ENCODE measurements at places on chromosomes 12 and 14.

DNA sequence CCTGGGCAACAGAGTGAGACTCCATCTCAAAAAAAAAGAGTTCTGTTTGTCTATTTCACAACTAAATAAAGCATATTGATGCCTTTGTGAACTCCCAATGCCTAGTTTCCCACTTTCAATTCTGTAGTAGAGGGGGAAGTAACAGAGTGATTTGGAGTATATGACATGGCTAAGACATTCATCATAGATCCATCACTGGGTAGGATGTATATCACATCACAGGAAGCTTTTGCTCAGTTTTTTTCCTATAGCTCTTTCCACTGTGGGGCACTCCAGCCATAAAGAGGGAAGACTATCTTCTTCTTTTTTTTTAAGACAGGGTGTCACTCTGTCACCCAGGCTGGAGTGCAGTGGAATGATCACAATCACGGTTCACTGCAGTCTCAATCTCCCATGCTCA is 154.0 kb upstream of the BCL2L14 start:
- no peak for DNase-seq

- DNase-seq = no peak
Measured at GRCh38 chr12:6200256-6201212, at the start of gene CD9. Gene CD9, plus strand, starts transcription at chr12:6200400. Its CDS starts 100 bp downstream, at chr12:6200500.

- DNase-seq = no peak
Measured at GRCh38 chr12:9731393-9731792, 1.5 kb downstream of the CLECL1 start.

DNA sequence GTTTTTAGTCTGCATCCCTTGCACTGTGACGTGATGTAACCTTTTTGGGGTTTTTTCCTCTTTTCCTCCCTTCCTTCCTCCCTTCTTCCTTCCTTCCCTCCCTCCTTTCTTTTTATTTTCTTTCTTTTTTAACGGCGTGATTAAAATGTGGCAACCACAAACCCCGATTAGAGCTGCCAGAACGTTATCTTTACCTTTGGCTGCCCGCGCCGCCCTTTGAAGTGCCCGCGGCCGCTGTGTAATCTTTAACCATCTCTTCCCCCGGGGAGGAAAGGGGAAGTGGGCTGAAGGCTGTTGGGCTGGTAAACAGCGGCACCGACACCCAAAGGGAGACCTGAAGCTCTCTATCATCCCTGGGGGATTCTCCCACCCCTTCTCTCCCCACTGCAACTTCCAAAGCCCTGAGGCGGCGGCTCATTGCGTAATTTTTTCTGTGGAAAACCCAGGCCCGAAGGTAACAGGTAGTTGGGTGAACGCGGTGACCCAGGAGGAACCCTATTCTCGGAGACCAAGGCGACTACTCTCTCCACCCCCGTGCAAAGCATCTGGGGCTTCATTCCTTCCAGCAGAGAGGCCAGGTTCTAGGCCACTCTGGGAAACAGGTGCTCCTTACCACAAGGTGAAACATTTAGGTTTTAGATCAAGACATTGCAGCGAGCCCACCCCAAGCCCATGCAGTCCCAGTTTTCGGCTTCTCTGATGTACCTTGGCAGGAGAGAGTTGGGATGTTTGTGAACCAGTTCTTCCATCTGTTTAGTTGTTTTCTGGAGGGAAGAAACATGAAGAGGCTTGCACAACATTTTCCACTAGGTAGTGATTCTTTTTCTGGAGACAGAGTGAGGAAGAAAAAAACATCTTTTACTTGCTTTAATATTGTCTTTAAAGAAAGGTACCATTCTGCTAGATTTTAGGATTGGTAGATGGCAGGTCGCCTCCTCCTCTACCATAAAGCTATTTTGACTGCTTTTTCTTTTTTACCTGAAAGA is 1.5 kb downstream of the LGR5 start:
- DNase-seq = no peak

DNA sequence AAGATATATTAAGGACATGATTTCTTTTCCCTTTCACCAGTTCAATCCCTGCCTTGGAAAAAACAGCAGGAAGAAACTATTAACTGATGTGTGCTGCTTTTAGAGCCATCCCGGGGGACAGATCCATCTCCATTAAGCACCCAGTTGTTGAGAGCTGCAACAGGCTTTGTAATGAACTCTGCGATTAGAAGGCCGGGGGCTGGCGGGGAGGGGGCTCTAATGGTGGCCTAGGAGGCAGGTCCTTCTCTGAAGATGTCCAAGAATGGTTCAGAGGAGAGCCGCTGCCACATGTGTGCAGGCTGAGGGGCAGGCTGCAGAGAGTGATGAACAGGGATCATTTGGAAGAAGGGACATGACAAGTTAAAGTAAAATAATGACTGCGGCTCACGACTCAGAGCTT is 67.8 kb downstream of the GALNT8 start:
- no peak for DNase-seq

GRCh38 chr12:11731455-11731854 is 82.0 kb downstream of the ETV6 start:
- DNase-seq = no peak

Measured in brain pericyte (primary cell).